CD4-positive, alpha-beta T cell treated with Interferon gamma for 1 hour (primary cell): ENCODE measurements at places on chromosomes 3 and 15.

GRCh38 chr3:60298141-60298540, 953.1 kb downstream of the FHIT start:
- DNase-seq, result no peak

GRCh38 chr3:33001889-33002288, 50.4 kb downstream of the CCR4 start:
- no peak for DNase-seq

- no peak for DNase-seq
These were observed 28.5 kb downstream of the UBE2E1 start for GRCh38 chr3:23834082-23834870.

- DNase-seq, result no peak
These were observed 120.1 kb upstream of the AGBL1 start for GRCh38 chr15:85959611-85960010.

- no peak for DNase-seq
These were observed 246.5 kb downstream of the TBL1XR1 start for GRCh38 chr3:176950743-176951142.

DNA sequence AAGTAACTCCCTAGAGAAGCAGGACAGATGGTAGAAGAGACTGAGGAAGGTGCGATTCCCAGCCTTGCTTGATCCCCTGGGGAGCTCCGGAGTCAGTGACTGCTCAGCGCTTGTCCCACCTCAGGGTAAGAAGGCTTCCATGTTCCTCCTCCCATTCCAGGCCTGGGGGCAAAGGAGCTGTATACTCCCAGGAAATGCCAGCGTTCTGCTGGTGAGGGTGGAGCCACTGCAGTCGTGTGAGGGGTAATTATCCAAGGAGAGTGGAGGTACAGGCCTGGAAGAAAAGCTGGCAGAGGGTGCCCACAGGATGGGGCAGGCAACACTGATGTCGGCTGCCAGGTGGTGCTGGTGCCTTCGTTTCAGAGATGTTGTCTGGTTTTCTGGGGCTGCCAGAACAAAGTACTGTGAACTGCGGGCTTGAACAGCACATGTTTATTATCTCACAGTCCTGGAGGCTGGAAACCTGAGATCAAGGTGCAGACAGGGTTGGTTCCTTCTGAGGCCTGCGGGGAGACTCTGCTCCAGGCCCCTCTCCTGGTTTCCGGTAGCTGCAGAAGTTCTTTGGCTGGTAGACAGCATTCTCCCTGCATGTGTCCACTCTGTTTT, 12.1 kb upstream of the APBA2 start:
- DNase-seq, result peak; percentile 28

DNA sequence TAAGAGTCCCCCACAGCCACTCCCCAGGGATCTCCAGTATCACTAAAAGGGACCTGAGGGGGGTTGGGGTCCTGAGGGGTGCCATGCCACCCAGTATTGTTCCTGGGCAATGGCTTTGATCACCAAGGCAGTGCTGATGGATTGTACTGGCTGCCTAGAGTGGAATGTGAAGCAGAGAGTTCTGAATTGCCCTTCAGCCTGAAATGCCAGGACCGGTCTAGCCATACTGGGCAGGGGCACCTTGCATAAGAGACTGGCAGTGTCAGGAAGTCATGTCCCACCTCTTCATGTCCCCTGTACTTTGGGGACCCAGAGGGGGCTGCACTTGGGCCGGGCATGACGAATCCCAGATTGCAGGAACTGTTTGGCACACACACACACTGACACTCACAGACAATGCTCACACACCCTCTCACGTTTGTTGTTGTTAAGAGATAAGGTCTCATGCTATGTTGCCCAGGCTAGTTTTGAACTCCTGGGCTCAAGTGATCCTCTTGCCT, 4.5 kb upstream of the TKT start:
- no peak for DNase-seq

DNA sequence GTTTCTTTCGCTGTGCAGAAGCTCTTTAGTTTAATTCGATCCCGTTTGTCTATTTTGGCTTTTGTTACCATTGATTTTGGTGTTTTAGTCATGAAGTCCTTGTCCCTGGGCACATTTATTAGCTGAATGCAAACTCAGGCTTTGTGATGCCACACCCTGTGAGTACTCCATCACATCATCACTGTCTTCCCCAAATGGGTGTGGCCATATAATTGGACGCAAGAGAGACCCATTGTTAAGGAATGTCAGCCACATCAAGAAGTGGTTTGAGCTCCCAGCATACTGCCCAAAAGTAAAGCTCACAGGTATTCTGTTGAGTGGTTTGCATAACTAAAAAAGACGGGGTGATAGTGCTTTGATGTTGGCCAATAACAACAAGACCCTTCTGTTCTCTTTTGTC, 245.7 kb downstream of the SV2B start:
- DNase-seq, result no peak

DNA sequence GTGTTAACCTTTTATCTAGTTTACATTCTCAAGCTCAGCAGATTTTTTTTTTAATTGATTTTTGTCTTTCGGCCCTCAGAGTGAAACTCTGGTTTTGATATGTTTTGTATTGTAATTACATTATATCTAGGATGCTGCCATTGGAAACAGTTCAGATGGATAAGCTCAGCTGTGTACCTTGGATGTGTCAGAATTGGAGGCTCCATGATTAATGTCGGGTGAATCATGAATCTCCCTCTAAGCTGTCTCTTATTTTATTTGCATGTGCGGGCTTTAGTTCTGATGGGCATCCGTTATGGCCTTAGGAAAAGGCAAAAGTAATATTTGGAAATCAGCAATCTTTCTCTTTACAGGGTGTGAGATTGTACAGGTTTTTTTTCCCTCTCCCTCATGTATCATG, 4.2 kb downstream of the PTPRG start:
- no peak for DNase-seq

- DNase-seq, result no peak
These were observed 33.0 kb downstream of the SLC6A20 start for GRCh38 chr3:45763303-45763675.

DNA sequence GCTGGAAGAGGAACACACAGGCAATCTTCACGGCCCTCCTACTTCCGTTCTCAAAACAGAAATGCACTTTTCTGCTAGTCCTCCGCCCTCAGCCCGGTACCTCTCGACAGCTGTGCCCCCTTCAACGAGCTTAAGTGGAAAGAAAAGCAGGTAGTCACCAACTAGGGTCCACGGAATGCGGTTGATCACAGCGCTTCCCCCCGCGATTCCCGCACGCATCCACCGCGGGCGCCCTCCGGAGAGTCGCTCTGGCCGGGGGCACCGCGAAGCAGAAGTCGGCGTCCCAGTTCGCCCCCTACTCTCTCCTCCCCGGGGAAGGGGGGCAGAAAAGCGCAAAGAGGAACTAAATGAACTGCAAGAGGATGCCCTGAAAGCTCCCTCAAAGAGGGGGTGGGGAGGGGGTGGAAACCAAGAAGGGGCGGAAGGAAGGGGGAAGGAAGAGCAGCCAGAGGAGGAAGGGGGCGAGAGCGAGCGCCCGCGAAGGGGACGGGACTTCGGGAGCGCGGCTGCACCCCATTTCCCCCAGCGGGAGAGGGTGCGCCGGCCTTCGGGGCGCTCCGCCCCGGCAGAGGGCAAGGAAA, 738 bp downstream of the ACAP2 start:
- peak; percentile 58 for DNase-seq

DNA sequence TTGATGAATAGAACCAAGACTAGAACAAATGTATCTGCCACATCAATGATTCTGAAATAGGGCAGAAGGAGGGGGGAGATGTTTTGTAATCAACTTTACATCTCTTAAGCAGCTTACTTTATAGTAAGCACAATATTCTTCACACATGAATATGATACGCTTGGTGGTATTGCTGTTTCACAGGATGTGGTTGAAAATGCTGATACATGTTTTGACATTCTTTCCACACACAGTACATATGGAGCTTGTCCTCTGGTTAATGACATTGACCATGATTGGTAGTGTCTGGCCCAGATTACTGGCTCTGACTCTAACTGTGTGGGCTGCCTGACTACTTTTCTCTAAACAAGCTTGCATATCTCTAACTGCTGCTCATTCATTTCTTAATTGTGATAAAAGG, 168.9 kb downstream of the KLHL25 start:
- DNase-seq, result no peak

- DNase-seq, result no peak
These were observed 172.0 kb downstream of the ADAMTS17 start for GRCh38 chr15:100169615-100170290.

- peak; percentile 59 for DNase-seq
These were observed 4.3 kb upstream of the GPR160 start for GRCh38 chr3:170033489-170033888.

DNA sequence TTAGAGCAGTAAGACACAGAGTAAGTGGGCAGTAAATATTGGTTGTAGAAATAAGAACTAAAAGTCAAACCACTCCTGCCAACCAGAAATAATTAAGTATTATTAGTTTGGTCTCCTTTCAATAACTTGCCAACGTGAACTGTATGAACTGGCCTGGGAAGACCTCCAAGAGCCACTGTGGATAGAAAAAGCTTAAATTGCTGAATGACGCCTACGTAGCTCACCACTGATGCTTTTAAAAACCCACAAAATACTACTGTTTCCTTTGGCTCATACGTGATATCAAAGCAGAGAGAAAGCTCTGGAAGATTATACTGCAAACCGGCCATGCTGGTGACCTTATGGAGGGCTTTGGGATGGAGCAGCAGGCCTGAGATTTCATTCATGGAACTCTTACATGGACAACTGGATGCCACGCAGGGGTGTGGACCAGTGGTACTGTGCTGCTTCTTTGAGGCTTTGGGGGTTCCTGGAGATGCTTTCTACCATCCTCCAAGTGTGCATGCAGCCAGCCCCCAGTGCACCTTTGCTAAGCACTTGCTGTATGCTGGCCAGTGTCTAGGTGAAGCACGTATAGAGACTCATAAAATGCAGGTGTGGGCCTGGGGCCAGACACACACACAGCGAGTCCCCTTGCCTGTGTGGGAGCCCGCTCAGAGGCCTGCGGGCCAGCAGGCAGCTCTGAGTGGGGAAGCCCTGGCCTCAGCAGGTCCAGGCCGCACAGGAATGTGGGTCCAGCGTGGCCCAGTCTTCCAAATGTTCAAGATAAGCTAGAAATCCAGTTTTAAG, 66.8 kb downstream of the ABTB1 start:
- no peak for DNase-seq

DNA sequence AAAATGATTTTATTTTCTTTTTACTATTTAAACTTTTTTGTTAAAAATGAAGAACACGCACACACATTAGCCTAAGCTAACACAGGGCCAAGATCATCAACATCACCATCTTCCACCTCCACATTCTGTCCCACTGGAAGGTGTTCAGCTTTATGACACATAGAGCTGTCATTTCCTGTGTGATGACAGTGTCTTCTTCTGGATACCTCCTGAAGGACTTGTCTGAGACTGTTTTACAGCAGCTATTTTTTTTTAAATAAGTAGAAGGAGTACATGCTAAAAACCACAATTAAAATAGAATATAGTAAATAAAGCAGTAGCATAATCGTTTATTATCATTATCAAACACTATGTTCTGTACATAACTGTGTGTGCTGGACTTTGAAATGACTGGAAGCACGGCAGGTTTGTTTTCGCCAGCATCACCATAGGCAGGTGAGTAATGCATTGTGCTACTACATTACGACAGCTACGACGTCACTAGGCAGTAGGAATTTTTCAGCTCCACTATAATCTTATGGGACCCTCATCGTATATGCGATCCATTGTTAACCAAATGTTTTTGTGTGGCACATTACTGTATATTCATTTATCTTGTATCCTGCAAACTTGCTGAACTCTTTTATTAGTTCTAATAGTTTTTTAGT, 72.8 kb downstream of the KLF15 start:
- DNase-seq, result no peak

DNA sequence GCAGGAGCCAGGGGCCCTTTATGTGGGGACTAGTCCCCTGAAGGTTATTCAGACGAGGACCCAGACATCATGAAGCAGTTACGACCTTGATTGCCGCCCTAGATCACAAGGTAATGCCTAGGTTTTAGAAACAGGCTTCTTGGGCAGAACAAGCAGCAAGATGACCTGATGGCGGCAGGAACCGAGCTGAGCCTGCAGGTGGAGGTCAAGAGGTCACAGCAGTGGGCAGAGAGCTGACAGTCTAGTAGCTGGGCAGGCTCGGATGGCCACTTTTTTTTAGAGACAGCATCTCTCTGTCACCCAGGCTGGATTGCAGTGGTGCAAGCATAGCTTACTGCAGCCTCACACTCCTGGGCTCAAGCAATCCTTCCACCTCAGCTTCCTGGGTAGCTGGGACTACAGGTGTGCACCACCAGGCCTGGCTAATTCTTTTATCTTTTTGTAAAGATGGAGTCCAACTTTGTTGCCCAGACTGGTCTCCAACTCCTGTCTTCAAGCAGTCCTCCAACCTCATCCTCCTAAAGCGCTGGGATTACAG, 83.5 kb upstream of the ABHD17C start:
- DNase-seq, result no peak

DNA sequence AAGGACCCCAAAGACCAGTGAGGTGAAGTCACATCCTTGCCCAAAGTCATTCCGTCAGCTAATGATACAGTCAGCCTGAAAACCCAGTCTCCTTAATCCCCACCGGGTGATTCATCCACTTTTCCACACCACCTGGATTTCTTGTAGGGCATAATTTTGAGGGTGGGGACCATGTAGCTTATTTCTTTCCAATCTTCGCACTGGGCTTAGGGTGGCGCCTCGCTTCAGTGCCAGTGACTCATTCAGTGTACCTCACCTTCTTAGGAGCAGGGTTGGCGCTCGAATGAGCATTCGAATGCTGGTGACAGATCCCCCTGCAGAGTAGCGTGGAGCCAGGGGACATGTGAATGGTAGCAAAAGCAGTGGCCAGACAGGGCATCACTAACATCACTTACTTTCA, 24.0 kb downstream of the BMF start:
- no peak for DNase-seq

- no peak for DNase-seq
These were observed 183.6 kb downstream of the PEX5L start for GRCh38 chr3:179853176-179853575.

- DNase-seq, result peak; percentile 76
These were observed 36.3 kb upstream of the PLA2G4E start for GRCh38 chr15:42056934-42057798.

GRCh38 chr3:127690823-127691452, 18.2 kb downstream of the ABTB1 start:
- no peak for DNase-seq

DNA sequence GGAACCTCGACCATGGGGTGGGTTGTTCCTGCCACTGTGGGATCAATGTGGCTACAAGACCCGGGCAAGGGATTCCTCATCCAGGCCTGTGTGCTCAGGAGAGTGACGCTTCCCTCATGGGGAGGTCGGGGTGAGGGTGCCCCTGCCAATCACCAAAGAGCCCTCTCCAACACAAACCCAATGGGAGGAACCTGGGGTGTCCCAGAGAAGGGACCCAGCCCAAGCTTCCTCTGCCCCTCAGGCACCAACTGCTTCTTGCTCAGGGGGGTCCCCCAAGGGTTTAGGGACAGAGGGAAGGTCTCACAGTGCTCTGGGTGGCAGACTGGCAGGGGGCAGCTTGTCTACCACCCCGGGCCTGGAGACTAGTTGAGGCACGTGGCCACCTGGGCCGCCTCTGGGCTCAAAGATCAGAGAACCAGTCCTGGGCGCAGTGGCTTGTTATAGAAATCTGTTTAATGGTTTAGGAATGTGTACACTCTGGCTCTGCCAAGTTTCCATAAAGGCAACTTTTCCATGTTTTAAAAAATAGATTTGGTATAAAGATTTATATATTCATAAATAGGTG, 26.6 kb downstream of the GP9 start:
- no peak for DNase-seq

GRCh38 chr15:33026614-33027013, 167.9 kb downstream of the FMN1 start:
- no peak for DNase-seq
